ENCODE measurements at places on chromosomes 6 and 20.

DNA sequence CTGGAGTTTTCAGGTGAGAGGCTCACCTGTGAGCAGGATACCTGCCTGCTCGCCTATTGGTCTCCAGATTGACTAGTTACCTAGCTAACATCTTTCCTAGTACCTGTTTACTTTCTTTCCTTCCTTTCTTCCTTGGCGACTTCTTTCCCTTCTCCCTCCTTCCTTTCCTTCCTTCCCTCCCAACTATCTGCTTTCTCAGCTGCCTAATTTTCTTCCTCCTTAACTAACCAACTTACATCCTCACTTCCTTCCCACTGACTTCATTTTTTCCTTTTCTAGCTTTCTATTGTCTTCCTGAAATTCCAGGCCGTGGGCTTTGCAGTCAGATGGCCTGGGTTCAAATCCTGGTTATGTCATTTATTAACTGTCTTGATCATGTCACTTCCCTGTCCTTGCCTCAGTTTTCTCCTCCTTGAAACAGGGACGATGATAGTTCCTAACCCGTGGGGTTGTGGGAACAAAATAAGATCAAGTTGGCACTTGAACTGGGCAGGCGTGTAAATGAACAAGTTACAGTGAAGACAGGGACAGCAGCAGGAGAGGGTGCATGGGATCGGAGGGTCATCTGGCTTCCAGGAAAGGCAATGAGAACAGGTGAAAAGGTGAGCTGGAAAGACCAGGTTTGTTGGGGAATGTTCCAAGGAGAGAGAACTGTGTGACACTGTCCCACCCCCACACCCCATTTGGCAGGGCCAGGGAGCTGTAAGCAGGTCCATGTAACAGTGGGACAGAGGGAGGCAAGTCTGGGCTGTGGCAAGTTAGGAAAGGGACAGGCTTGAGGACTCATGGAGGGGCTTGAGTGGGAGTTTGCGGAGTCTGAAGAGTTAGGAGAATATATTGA, 540 bp downstream of the SGK2 start:
- no peak for DNase-seq

GRCh38 chr6:109693111-109693510, 2.0 kb downstream of the FIG4 start:
- DNase-seq = no peak

DNA sequence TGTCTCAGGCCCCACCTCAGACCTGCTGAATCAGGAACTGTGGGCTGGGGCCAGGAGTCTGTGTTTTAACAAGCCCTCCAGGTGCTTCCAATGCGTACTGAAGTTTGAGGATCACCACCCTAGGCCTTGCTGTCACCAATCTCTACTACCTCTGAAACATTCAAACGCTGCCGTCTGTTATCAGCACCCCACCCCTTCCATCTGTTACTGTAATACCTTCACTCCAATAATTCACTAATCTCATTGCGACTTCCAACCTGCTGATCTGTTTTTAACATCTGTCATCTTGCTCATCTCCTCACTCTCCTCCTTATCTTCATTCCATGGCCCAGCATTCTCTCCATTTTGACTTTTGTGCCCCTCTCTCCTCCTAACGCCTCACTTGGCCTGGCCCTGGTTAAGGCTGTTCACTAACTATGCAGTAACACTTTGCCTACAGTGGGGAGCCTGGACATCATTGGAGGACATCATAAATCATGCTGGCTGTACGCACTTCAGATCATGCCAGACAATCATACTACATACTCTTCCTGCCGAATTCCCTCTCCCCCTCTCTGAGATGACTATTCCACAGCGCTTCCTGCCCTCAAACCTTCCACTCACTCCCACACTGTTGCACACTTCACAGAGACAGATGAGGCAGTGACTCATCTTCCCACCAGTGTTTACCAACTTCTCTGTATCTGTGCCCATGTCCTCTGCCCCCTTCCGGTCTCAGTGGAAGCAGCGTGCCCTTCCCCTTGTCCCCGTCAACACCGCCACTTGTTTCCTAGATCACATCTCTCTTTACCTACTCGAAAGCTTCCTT, 3.0 kb upstream of the GUCA1B start:
- no peak for DNase-seq

GRCh38 chr20:58433759-58434158, 44.7 kb downstream of the VAPB start:
- DNase-seq = no peak

- DNase-seq = no peak
Measured at GRCh38 chr6:80179695-80180094, 73.2 kb downstream of the BCKDHB start.

- DNase-seq = no peak
Measured at GRCh38 chr6:56604186-56604585, 38.5 kb downstream of the DST start.

DNA sequence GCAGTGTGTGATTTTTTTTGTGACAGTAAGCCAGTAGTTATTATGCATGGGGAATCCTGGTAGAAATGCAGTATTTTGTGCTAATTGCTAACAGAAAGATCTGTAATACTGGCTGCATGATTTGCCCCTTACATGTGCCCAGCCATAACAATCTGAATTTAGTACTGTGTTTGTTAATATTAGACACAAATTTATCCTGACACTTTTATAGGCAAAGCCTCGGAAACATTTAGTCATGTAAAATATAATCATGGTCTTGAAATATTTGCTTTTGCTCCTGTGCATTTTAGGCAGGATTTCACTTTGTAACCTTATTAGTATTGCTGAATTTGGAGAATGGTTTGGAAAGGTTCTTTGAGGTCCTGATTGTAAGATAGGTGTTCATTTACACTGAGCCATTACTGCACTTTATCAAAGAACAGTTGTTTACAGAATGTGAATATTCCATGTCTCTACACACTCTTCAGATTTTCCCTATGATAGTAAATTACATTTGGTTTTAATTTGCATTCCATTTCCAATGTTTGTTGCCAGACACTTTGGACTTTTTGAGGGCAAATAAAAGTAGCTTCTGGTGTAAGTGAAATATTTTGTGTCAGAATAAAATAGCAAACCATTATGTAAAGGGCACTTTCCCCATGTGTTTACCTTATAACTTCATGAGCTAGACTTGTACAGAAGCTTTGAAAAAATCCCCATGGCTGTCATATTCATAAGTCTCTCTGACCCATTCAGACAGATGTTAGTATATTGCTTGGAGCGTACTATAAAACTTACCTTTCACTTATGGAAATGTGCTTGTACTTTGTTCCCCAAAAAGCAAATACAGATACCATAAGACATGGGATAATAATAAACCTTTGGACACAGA, 349.9 kb downstream of the ARHGAP18 start:
- DNase-seq = no peak
